Stimulated activated CD4-positive, alpha-beta T cell treated with anti-CD3 and anti-CD28 coated beads, Interleukin-1b, Interleukin-23, amount 100 ng/mL, for 24 hours (primary cell): ENCODE measurements at places on chromosomes 13 and 19.

DNA sequence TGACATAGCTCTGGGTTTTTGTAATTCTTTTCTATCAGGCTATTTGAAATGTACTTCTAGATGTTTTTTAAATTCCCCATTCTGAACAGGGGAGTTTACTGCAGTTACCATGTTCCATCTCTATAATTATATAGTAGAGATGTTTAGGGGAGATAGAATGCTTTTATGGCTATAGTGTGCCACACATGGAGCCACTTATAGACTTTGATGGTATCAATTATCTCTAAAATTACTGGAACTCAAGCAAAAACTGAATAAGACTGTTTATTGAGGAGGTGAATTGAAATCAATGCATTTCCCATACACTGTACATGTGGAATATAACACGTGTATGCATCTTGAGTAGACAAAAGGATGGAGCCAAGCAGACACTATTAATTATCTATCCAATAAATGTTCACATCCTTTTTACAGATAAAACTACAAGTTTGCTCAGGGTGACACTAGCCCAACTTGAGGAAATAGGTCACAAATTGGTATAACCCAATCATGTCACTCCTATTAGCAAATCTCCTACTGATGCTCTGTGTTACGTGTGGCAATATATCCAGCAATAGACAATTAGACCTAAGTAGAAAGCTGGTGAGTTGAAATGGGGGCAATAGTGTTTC is 1882.6 kb downstream of the PCDH9 start:
- no peak for DNase-seq

DNA sequence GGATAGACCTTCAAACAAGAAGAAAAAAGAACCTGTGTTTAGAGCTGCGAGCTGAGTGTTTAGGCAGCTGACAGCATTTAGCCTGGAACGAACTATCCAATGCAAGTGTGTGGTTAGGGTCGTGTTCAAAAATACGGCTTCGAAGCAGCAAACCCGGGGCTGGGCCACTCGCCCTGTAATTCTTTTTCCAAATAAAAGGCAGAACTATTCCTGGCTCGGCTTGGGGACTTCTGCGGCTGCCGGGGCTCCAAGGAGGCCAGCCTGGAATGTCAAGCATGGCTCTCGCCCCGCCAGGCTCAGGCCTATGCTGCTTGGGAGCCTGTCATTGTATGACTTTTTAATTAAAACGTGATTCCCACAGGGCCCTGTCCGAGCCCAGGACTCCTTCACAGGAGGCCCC is 51.7 kb upstream of the KLF2 start:
- no peak for DNase-seq

GRCh38 chr19:11230621-11231386 is 8.6 kb upstream of the ANGPTL8 start:
- no peak for DNase-seq

- no peak for DNase-seq
Observed at GRCh38 chr19:46384396-46384795, 29.0 kb downstream of the CCDC8 start.

- no peak for DNase-seq
Observed at GRCh38 chr13:62887046-62887445, 1471.4 kb upstream of the PCDH20 start.

DNA sequence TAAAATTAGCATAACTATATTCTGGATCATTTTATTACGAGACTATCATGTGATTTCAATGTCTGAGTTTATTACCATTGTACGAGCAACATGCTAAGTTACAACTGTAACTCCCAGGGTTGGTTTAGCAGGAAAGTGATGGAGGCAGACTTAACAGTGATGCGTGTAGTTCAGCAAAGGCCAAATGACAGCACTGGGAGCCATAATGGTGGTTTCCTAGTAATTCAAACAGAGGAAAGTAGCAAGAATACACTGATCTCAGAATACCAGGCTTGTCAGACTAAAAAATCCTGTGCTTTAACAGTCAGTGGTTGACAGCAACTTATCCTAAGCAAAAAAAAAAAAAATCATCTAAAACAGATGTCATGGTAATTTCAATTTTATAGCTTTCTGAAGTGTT is 229.6 kb downstream of the KLF12 start:
- DNase-seq = no peak

DNA sequence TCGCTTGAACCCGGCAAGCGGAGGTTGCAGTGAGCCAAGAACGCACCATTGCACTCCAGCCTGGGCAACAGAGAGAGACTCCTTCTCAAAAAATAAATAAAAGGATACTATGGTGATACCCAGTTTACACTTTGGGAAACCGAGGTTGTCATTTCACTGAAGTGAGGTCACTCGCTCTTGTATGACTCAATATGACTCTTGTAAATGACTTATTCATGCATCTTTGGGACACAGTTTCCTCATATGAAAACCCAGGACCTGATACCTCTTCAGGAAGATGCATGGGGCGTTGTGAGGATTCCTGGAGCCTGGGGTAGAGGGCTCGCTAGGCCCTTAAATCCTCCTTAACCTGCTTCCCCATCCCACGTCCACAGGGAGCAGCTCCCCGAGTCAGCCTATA is 4.5 kb downstream of the PSMD8 start:
- no peak for DNase-seq

DNA sequence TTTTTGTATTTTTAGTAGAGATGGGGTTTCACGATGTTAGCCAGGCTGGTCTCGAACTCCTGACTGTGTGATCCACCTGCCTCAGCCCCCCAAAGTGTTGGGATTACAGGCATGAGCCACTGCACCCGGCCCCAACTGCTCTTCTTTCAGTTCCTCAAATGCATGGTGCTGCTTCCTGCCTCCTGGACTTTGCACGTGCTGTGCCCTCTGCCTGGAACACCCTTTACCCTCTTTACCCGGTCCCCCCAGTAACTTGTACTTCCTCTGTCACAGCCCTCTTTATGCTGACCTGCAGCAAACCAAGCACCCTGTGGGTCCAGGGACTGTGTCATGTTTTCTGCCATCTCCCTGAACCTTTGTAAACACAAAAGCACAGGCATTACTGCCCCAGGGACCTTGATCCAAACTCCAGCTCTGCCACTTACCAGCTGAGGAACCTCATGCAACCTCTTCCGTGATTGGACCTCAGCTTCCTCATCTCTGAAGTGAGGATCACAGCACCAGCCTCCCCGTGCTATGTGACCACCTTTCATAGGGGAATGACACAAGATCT is 3.8 kb downstream of the BLVRB start:
- DNase-seq = no peak

DNA sequence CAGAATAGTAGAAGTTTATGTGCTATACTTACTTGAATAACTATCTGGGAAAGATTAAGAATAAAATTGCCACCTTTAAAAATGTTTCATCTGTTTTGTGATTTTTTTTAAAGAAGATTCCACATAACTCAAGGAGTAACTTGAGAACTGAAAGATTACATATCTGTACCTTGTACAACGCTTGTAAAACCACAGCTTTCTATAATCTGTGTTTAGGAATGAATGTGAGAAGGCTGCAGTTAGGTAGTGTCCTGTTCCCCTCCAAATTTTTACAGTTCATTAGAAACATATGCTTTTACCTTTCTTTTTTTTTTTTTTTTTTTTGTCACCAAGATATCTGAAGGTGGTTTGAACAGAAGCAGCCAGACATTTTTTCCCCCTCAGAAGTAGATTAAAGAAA is 312.8 kb upstream of the GPC6 start:
- no peak for DNase-seq

DNA sequence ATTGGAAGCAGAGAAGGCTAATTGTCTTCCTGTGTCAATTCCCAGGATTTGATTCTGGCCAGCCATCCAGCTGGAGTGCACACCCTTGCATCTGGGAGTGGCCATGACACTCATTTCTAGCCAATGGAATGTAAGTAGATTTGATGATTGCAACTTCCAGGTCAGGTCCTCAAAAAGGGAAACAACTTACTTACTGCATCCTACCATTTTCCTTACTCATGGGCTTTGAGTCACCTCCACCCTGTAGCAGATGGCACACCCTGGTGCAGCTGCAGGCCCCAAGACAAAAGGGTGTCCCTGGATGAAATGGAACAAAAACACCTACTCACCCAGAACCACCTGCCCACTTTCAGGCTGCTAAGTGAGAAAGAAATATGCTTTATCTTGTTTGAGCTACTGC is 27.3 kb upstream of the MPHOSPH8 start:
- no peak for DNase-seq
